ENCODE measurements at places on chromosomes 3 and 15.

DNA sequence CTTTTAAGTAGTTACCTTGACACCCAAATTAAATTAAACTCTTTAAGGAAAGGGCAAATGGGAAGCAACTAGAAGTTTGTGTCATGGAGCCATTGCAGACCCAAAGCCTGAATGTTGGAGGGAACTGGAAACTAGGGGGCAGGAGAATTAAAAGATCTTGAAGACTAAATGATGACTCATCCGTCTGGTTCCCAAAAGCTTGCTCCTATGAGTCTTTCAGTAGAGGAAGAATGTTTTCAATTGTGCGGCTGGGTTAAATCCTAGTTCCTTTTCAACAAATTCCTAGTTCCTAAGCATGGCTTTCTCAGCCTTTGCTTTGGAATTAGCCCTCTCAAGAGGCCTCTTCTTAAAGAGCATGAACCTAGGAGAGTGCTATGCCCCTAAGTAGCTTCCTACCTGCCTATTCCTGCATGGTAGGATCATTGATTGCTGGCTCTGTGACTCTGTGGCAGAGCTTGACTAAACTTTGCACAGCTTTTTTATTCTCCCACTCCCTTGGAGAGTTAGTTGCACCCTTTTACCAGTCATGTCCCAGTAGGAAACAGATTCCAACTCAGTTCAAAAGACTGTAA lies 17.7 kb downstream of the CLEC3B start:
- DNase-seq = no peak

- no peak for DNase-seq
These were observed 853.4 kb downstream of the IGSF11 start for GRCh38 chr3:118181274-118181673.

DNA sequence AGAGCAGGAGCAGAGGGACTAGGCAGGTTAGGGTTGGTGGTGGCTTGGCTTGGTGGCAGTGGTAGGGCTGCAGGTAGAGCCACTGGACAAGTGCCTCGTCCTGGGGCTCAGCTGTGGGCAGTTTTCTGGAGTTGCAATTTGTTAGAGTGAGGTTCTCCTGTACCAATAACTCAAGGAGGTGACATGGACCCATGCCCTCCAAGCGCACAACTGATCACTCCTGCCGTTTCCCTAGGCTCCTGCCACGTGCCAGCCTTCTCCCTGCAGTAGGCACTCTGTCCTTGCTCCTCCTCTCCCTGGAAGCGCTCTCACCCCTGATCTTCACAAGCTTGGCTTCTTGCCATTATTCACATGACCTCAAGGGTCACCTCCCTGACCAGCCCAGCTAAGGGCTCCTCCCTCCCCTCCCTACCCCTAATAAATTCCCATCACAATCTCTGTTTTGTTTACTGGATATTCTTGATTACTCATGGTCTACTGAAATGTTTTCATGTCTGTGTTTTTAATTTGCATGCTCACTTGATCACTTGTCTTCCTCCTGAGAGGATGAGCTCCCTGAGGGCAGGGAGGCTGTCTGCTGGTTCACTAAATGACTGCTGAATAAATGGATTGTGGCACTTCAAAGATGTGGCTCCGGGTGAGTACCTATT lies 3.3 kb downstream of the WNT7A start:
- DNase-seq = no peak

DNA sequence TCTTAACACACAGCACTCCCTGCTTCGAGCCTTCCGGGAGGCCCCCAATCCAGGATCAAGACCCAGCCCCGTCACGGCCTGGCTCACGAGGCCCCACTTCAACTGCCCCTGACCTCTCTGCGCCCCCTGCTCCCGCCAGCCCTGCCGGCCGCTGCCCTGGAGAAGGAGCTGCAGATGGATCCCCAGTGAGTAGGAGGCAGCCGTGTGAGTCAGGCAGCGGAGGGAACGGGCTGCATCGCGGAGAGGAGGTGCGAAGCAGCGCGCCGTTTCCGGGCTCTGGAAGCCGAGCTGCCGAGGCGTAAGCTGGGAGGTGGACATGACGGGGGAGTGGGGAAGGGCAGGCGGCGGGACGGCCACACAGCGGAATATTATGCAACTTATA lies 133.4 kb downstream of the TPRA1 start:
- DNase-seq = no peak

GRCh38 chr15:61037031-61037430 lies 192.1 kb downstream of the RORA start:
- no peak for DNase-seq

- no peak for DNase-seq
These were observed 55.9 kb upstream of the MCTP2 start for GRCh38 chr15:94175420-94175819.

- DNase-seq = no peak
These were observed 854 bp upstream of the NPTN start for GRCh38 chr15:73633991-73634495.

DNA sequence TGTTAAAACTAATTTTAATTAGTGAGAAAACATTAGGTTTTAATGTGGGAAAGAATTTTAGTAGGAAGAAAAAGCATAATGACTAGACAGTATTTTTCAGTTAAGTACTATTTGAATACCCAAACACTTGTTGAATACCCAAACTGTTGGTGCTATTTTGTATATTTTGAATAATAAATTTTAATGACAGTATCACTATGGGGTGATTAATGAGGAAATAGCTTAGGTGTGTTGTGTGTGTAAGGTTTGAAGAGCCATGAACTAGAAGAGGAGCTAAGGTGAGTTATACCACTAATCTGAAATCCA lies 4.7 kb upstream of the EBLN2 start:
- no peak for DNase-seq

GRCh38 chr15:47485419-47485818 lies 231.9 kb upstream of the SEMA6D start:
- DNase-seq = no peak

GRCh38 chr15:90059208-90059985 lies 42.9 kb downstream of the IDH2 start:
- peak; percentile 49 for DNase-seq

- DNase-seq = no peak
These were observed 136.4 kb upstream of the CMC1 start for GRCh38 chr3:28104896-28105534.

GRCh38 chr3:120198305-120198878 lies 86.6 kb downstream of the GPR156 start:
- no peak for DNase-seq

- DNase-seq = no peak
These were observed 54.2 kb downstream of the SPTSSB start for GRCh38 chr3:161317077-161317476.

GRCh38 chr3:72212396-72212795 lies 427.4 kb upstream of the PROK2 start:
- DNase-seq = no peak

DNA sequence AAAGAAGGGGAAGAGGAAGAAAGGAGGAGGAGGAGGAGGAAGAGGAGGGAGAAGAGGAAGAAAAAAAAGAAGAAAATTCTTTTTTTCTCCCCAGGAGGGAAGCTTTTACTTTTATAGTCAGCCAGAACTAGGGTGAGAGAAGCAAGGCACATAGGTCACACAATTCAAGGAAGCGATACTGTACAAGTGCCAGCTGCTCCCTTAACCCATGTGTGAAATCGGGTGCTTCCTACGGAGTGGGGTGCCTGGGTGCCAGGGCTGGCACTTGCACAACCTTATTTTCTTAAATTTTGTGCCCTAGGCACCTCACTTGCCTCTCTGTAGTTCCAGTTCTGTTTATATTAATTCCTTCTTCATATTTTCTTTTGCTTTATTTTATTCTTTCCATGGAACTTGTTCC lies 150.4 kb downstream of the LIPC start:
- no peak for DNase-seq

- DNase-seq = no peak
These were observed 89.0 kb downstream of the BDH1 start for GRCh38 chr3:197466586-197467399.

GRCh38 chr3:152836269-152836668 lies 1.3 kb downstream of the P2RY1 start:
- no peak for DNase-seq

DNA sequence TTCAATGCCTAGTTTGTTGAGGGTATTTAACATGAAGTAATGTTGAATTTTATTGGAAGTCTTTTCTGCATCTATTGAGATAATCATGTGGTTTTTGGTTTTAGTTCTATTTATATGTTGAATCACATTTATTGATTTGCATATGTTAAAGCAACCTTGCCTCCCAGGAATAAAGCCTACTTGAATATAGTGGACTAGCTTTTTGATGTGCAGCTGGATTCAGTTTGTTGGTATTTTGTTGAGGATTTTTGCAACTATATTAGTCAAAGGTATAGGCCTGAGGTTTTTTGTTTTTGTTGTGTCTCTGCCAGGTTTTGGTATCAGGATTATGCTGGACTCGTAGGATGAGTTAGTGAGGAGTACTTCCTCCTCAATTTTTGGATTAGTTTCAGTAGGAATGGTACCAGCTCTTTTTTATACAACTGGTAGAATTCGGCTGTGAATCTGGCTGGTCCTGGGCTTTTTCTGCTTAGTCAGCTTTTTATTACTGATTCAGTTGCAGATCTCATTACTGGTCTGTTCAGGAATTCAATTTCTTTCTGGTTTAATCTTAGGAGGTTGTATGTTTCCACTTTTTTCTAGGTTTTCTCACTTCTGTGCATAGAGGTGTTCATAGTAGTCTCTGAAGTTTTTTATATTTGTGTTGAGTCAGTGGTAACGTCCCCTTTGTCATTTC lies 209.8 kb upstream of the RBMS3 start:
- no peak for DNase-seq

DNA sequence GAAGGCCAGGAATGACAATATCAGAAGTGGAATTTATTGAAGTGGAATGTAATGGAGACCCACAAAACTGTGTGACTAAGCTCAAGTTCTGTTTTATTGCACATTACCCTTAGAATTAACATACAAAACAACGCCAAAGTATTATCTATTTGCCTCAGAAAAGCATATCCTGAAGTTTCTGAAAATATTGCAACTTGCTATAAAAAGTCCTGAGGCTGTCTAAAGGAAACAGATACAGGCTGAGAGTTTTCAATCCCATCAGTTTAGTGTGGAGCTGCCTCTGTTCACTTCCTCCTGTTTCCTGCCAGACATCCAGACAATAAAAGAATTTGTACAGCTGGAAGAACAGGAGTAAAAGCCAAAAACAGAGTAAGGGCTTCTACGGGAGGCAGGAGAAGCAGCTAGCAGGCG lies 108.8 kb downstream of the FBN1 start:
- DNase-seq = no peak

DNA sequence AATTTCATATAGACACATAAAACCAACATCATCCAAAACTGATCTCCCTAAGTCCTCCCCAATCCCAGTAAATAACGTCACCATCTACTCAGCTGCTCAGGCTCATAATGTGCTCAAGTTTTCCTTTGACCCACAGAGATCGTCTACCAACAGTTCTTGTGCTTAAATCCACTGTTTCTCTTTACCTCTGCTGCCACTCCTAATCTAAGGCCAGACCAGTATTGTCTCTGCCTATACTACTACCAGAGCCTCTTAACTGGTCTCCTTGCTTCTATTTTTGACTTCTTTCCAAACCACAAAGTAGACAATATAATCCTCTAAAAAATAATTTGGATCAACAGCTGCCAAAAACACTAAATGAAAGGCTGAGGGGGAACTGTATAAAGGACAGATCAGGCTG lies 65.3 kb downstream of the CLASP2 start:
- DNase-seq = no peak

DNA sequence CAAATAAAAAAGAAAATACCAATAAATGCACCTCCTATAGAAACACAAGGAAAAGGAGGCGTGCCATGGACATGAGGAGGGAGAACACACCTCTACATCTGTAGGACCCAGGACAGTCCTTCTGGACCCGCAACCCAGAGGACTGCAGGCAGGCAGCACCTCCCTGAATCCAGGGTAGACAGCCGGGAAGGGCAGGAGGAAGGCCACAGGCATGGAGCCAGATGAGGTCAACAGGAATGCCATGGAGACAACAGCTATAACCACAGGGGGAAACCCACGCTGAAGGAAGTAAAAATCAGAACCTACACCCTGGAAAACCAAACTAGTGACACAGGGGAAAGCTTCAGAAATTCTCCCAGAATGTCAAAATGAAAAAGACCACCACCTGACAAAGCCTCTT lies 248.8 kb upstream of the NSMCE3 start:
- DNase-seq = no peak

DNA sequence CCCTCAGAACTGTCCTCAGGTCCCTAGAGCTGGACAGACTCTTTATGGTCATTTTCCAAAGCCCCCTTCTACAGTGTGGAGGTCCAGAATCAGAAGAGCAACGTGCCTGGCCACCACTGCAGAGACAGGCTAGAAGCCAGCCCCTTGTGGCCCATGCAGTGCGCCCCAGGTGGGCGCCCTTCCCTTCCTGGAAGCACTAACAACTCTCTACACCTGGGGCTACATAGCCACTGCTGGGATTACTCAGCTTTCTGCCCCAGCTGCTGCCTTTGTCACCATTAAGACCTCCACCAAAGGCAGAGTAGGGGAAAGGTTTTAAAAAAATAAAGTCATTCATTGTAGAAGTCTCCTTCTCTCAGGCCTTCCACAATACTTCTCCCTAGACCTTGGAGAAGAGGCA lies 2.3 kb downstream of the RASGRP1 start:
- DNase-seq = no peak

GRCh38 chr15:88221836-88222235 lies 34.7 kb downstream of the NTRK3 start:
- no peak for DNase-seq

- DNase-seq = no peak
These were observed 51.2 kb downstream of the HACD2 start for GRCh38 chr3:123533554-123534159.

DNA sequence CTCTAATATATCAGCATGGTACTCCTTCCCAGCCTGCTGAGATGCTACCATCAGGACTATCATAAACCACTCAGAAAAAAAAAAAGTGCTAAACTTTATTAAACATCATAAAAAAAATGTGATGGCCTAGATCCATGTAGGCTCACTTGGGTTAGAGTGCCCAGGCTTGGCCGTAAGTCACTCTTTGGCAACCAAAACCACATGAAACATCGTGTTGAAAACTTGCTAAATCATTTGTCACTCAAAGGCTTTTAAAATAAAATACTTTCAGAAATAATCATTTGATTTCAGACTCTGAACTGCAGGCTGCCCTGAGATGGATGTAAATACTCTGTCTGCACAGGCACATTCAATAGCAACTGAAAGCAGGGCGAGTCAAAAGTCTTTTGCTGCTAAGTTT lies 78.4 kb upstream of the WNT5A start:
- no peak for DNase-seq

- no peak for DNase-seq
These were observed 21.2 kb downstream of the ZNF710 start for GRCh38 chr15:90022345-90022744.

- no peak for DNase-seq
These were observed 32.6 kb downstream of the HMCES start for GRCh38 chr3:129311054-129311902.

GRCh38 chr3:143421556-143421955 lies 302.0 kb downstream of the CHST2 start:
- no peak for DNase-seq

GRCh38 chr15:85963262-85963760 lies 116.4 kb upstream of the AGBL1 start:
- DNase-seq = no peak

DNA sequence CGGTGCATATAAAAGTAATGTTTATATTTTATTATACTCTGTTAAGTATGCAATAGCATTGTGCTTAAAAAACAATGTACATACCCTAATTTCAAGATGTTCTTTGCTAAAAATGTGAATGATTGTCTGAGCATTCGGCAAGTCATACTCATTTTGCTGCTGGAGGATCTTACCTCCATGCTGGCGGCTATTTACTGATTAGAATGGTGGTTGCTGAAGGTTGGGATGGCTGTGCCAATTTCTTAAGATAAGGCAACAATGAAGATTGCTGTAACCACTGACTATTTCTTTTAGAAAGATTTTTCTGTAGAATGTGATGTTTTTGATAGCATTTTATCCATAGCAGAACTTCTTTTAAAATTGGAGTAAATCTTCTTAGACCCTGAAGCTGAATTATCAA lies 932.7 kb downstream of the ZPLD1 start:
- DNase-seq = no peak
